Stromal cell of bone marrow (primary cell): ENCODE measurements at places on chromosomes 6 and 20.

DNA sequence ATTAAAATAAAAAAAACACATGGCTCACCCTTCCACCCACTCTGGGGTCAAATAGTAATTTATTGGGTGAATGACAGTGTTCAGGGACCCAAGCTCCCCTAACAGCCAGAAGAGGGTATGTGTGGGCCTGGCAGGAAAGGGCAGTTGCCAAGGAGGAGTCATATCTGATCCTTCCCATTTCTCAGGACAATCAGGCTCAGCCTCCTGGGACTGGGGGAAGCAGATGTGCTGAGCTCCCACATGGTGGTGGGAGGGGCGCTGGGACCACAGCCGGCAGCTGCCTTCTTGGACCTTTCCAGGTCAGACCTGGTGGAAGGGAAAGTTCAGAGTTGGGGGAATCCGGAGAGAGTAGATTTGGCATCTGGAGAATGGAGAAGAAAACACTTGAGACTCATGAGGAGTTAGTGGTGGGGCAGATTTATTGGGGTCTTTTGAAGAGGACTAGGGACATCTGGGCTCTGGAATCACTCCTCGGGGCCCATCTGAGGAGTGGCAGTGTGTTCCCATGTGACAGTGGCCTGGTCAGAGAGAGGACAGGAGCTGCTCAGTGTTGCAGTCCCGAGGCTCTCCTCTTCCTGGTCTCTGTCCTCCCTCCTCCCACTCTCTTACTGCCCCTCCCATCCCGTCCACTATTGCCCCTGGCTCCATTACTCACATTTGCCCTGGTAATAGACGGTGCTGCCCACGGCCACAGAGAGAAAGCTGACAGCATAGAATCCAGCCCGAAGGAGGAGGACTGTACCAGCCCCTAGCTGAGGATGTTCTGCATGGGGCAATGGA is 3.0 kb downstream of the LST1 start:
- no peak for DNase-seq

DNA sequence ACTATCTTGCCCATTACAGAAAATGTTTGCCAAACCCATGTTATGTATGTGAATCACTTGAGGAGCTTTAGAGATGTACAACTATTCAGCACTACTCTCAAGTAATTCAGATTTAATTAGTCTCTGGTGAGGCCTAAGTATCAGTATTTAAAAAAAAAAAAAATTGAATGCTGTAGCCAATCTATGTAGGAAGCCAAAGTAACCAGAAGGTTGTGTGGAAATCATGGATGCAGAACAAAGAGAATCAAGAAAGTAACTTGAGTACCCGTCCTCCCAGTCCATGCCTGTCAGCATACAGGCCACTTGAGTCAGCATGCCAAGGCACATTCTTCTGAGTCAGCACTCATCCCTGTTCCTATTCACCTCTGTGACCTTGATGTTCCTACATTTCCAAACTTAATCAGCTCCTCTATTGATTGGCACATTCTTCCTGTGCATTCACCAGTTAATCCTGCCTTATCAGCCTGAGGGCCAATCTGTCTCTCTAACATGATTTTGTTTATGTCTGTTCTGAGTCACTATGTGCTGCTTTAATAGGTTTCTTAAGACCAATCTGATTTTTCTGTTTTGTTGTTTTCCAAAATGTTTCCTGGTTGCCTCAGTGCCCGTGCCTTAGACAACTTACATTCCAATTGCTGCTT is 165.6 kb downstream of the KCNQ5 start:
- peak; percentile 58 for DNase-seq

DNA sequence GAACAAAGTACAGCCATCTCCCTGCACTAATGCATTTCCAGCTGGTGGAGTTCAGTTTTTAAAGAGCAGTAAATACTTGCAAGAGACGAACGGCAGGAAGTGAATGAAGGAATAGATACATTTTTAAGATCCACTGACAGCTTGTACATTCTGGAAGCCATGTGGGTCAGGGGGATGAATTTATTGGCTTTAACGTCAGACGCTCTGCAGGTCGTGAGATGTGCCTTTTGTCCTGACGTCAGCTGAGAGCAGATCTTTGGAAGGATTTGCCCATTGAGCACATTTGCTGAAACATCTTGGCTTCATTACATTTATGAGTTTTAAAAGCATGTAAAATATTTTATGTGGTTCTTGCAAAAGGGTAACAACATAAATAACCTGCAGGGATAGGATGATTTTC is 29.5 kb upstream of the SALL4 start:
- no peak for DNase-seq

DNA sequence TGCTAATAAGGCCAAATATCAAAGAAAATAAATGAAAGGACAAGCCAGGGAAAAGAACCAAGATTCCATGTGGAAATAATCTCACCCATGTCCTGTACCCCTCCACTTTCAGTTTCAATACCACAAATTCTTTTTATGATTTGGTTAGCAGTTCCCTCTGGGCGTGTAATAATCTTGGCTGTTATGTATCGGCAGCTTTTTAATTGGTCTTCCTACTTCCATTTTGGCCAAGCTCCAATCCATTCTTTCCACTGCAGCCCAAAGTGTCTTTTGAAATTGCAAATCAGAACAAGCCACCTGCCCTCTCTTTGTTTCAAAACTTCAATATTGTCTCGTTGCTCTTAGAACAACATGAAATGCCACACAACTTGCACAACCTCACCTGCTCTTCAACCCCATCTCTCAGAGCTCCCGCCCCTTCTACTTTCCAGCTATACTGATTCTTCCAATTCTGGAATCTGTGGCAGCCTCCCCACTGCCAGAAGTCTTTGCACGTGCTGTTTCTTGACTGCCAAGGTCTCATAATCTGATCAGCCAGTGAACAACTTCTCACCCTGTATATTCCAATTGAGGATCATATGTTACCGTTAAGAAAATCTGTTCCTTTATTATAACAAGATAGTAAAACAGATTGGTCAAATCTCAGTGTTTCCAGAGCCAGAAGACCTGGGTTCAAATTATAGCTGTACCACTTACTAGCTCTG is 354.5 kb downstream of the CBLN4 start:
- no peak for DNase-seq

DNA sequence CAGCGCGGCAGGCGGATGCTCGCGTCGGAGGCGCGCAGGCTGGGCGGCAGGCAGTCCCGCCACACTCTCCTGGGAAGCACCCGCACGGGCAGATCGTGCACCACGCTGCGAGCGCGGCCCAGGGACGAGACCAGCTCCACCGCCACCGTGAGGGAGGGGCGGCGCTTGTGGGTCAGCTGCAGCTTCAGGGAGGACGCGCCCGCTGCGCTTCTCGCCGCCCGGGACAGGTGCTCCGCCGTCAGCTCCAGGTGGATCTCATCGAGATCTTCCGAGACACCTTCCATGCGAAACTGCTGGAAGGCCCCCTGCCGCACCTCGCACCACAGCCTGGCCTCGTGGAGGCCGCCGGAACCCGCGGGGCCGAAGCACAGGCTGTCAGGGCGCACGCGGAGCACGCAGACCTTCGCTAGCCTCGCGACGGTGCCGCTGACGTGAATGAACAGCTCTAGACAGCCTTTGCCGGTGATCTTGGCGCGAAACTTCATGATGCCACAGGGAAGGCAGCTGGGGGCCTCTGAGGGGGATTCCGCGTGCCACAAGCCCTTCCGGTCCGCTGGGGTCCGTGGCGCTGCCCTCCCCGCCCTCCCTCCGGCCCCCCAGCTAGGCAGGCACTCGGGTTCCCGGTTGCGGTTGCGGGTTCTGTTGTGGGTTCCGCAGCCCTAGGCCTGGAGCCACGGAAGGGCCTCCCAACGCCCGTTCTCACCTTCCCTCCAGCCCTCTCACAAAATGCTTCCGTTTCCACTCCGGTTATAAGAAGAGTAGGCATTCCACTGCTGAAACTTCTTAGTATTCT is at the start of gene HUS1B:
Gene HUS1B, minus strand, starts transcription at position 641 of the 793 bp plus-strand sequence. Its CDS starts 156 bp downstream, at position 485.
- no peak for DNase-seq
